ENCODE measurements at places on chromosomes 16 and 17.

GRCh38 chr16:27598220-27598619, 48.3 kb downstream of the KATNIP start:
- no peak for DNase-seq

DNA sequence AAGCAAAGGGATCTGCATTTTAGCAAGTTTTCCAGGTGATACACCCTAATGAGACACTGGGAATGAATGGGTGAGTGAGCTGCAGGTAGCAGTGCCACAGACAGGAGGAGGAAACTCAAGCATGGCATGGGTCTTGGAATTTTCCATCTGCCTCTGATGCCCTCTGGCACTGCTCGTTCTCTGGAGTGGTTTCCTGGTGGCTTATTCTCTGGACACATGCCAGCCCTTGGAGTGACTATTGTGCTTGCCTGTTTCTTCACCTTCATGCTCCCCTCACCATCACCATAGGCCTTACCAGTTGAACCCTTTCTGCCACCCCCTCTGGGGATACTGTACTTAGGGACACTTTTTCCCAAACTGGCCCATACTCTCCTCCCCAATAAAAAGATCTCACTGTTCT, 1.6 kb downstream of the COASY start:
- DNase-seq = no peak

GRCh38 chr17:48547808-48548522, 3.1 kb upstream of the HOXB2 start:
- DNase-seq = no peak

GRCh38 chr17:44912763-44913544, 2.3 kb downstream of the GFAP start:
- no peak for DNase-seq
